ENCODE measurements at places on chromosomes 6 and 20.
A peak's percentile ranks its signal among the peaks of the same experiment; 100 is the strongest.

DNA sequence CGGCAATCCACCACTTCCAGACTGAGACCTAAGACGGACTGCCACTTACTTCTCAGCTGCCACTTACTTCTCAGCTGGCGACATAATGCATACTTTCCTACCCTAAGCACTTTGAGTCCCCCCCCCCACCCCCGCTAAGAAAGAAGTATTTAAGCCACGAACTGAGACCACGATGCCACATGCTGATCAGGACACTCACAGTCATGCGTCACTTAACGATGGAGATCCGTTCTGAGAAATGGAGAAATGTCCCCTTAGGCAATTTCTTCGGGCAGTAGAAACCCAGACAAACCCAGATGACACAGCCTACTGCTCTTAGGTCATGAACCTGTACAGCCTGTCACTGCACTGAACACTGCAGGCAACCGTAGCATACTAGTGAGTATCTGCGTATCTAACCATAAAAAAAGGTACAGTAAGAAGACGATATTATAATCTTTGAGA is 690 bp downstream of the IFNGR1 start:
- peak; percentile 98 for DNase-seq

DNA sequence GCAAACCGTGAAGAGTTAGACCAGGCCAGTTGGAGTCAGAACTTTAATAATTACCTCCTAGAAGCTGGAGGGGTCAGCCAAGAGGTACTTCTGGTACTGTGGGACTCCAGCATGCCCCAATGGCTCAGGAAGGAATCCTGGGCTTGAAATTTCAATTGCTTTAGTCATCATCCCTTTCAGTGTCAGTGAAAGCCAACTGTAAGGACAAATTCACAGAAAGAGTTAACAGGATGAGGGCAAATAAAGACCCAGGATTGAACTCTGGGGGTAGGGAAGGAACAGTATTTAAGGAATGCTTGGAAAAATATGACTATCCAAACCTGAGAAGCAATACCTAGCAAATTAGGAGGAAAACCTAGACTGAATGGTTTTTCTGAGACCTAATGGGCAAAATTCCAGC is 735.1 kb upstream of the MARCKS start:
- no peak for DNase-seq

DNA sequence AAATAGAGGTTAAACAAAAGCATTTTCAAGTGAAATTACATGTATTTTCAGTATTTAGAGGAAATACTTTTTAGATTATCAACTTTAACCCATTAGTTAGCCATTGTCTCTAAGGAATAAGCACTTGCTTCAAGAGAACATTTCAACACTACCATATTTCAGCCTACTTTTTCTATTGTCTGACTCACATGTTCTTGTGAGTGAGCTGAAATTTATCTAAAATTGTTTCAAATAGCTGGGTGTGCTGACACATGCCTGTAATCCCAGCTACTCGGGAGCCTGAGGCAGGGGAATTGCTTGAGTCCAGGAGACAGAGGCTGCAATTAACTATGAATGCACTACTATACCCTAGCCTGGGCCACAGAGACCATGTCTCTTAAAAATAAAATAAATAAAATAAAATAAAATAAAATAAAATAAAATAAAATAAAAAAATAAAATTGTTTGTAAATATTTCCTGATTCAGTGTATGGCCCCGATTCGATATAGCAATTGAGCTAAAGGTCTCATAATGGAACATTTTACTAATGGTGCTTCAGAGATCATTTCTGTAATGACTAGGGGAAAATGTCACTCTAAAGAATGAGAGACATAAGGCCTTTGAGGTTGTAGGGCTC is 324.6 kb upstream of the PLCB4 start:
- no peak for DNase-seq

DNA sequence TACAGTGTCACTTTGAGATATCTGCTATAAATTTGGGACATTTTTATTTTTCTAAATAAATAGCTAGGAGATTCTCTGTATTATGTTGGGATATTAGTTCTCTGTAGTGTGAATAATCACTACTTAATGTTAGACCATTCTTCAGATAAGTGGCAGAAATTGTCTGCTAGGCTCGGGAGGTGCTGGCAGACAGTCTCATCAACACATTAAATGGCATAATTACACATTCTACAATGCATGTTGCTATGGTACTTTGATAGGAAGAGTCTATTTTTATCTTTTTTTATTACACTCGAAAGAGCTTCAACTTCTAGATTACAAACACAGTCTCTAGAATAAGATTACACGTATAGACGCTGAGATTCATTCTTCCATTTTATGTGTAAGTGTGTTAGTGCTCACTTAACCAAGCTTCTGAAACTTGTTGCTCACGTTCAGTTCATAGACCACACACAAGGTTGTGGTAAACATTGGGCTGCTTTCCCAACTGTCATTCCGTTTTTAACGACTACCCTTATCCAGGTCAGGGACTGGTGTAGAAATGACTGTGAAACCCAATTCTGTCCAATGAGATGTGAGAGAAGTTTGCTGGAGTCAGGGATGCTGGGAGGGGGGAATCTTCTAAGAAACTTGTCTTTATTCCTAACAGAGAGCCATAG is 78.6 kb downstream of the TPBG start:
- DNase-seq, result no peak

GRCh38 chr6:162184465-162184864 is 543.1 kb downstream of the PRKN start:
- peak; percentile 85 for DNase-seq

GRCh38 chr6:39777661-39778060 is 14.5 kb upstream of the DAAM2 start:
- DNase-seq, result no peak

DNA sequence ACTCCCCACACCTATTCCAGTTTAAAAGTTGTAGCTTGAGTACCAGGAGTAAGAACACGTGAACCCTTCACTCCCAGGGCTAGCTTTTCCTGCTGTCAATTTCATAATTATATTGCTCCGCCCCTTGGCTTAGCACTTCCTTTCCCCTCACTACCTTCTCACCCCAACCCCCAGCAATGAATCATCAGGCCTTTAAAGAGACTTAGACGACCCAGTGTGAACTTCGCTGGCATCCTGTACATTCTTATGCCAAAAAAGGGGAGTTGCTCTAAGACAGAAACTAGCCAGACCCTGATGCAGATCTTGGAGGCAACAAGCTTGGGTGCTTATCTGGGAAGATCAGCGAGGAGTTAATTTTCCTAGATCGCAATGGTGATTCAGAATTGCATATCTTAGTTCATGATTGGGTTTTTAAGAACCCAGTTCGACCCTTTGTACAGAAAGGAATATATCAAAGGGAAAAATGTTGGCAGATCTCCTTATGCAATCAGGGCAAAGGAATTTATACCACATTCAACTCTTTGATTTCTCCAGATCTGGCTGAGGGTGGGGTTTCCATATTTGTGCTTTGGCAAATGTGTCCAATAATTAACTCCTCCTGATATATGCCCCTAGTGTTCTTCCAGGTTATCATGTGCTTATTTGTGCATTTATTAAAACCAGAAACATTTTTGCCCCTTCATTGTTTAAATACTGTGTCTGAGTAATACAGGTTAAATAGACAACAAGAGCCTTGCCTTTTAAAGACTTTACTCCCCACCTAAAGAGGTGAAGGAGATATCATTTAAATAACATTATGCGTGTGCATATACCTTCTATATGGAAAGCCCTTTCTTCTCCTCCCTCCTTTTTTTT is 8.1 kb upstream of the ATXN1 start:
- peak; percentile 84 for DNase-seq

GRCh38 chr20:51495921-51496545 is 46.5 kb downstream of the NFATC2 start:
- DNase-seq, result peak; percentile 31

- DNase-seq, result no peak
Observed at GRCh38 chr20:59925899-59926298, 7.5 kb downstream of the SYCP2 start.

DNA sequence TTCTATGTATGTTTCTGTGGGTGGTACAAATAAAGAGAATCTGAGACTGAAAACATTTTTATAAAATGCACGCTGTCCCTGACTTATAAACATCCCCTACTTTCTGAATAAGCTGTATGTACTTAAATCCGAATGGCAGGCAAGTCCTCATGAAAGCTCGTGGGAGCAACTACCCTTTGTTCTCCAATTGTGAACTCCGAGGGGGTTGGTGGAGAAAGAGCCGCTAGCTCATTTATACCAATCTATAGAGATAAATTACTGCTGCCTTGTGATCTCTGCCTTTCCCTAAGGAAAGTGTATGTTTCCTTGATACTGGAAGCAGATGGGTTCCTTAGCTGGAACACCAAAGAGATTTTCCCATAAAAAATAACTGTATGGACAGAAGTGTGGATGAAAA is 84.5 kb downstream of the GJA10 start:
- DNase-seq, result no peak

DNA sequence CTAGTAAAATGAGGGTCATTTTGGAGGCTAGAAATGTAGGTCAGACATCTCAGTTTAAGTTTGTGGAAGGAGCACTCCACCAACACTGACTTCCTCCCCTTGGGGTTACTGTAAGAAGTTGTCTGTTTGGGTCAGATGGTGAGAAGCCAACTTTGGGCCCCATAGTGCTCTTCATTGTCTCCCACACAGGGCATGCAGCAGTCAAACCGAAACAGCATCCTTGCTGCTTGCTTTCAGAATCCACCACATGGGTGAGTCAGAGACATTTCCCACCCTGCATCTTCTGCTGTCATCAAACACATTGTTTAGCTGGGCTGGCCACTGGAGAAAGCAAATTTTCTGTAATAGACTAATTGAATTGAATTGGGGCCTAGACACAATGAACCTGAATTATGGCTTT is 16.8 kb downstream of the IL17F start:
- no peak for DNase-seq

- no peak for DNase-seq
Observed at GRCh38 chr20:43840382-43841070, 74.1 kb upstream of the TOX2 start.

GRCh38 chr6:158009114-158009891 is 27.6 kb downstream of the SYNJ2 start:
- DNase-seq, result peak; percentile 71

- no peak for DNase-seq
Observed at GRCh38 chr6:45687570-45687969, 309.8 kb upstream of the SUPT3H start.

- no peak for DNase-seq
Observed at GRCh38 chr20:46814366-46815232, 80.0 kb upstream of the EYA2 start.

DNA sequence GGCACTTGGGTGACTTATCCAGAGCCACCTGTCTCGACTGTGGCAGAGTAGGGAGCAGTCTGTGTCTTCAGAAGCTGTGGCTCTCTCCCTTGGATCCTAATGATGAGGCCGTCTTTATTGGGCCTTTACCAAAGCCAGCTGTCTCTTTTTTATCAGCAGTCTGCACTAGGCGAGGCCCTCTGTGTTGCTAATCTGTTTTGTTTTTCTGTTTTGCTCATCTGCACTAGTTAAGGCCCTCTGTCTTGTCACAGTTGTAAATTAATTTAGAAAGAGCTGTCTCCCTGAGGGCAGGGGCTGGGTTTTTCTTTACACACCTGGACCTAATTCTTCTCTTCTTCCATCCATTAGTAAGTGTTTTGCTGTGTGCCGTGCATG is 45.0 kb downstream of the CDS2 start:
- DNase-seq, result no peak

DNA sequence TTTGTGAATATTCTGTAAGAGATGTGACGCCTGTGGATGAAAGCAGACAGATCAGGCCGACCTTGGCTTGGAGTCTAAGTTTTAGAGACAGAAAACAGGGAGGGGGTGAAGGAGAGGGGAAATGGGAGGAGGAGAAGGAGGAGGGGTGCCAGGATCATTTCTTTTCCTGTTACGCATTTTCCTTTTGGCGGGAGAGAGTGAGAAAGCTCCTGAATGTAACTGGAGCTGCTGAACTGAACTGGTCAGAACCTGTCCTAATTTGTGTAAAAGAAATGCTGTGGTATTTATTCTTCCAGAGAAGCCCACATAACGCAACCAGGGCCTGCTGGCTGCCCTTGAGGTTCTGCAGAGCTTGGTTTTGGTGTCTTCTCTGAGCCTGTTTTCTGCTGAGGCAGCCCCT is 41.9 kb downstream of the UTRN start:
- no peak for DNase-seq

- no peak for DNase-seq
Observed at GRCh38 chr6:291204-291696, 1.0 kb upstream of the DUSP22 start.

- peak; percentile 54 for DNase-seq
Observed at GRCh38 chr20:36472637-36473090, 68.7 kb upstream of the MYL9 start.

DNA sequence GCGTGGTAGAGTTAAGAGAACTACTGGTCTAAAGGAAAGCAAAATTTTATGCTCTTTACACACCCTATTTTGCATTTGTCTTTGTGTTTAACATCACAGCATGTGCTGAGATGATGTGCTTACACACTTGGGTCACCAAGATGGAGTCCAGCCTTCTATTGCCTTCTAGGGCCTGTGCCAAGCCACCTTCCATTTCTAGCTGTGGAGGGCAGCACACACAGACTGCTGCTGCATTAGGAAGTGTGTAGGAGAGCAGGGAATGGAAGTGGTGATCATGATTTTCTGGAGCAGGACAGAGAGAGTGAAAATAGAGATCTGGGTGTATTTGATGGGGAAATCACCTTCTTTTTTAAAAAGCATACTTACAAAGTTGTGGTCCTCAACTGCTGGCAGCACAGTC is 191.6 kb downstream of the SOX4 start:
- DNase-seq, result no peak

DNA sequence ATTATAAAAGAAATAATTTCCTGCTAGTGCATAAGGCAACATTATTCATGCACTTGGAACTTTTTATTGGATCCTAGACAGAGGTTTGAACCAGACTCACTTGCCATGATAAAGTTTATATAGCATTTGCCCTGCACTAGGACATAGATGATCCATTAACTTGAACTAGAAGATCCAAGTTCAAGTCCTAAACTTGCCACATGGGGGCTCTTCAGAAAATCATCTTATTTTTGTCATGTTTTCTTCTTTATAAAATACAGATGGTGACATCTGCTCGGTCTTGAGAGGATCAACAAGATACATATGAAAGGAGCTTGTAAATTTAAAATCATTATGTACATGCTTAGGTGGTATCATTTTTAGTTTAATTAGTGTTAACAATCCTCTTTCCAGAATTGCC is 94.5 kb downstream of the SIM1 start:
- no peak for DNase-seq

- DNase-seq, result peak; percentile 75
Observed at GRCh38 chr6:33672808-33673207, 38.7 kb downstream of the UQCC2 start.

- DNase-seq, result no peak
Observed at GRCh38 chr20:48738399-48739304, 89.1 kb downstream of the PREX1 start.

DNA sequence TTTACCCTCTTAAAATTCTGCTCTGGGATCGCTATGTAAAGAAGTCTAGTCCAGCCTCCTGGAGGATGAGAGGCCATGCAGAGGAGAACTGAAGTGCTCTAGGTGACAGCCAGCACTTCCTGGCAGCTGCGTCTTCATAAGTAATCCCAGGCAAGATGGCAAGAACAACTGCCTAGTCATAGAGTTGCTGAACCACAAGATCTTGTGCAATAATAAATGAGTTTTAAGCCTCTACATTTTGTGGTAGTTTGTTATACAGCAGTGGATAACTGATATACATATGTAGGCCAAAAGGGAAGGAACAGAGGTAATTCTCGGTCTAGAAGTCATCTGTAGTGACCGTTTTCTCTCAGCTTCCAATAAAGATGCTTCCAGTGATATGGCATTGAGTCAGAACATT is 103.8 kb upstream of the FLRT3 start:
- DNase-seq, result no peak
